ENCODE measurements at places on chromosomes 5 and 9.

- no peak for DNase-seq
These were observed 57.4 kb downstream of the LHFPL2 start for GRCh38 chr5:78591138-78591612.

DNA sequence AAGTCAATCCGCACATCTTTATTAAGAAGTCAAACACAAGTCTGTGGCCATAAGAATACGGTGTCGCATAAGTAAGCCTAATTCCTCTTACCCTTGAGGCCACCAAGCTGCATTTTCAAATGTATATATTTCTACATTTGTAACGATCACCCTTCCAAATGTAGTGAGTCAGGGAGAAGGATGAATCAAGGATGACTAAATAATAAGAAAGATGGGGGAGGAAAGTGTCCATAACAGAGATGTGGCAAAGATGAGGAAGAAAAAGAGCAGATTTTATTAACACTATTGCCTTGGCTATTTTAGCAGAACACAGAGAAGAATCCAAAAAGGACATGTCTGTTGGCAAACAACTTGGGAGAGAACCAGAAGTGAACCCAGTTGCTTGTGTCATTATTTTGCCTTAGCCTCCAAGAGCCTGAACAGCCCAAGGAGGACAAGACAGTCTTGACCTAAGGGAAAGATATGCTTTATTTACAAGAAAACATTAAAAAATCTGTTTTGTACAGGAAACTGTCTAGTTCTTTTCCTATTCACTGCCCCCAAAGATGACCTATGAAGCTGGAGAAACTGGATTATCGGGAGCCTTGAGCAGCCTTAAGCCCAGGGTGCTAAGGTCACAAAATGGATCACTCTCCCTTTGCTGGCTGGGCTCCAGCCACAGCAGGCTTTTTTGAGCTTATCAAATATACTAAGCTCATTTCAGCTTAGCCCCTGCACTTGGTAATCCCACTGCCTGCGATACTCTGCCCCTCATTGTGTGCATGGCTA is 101.5 kb downstream of the PLCXD3 start:
- DNase-seq, result no peak

DNA sequence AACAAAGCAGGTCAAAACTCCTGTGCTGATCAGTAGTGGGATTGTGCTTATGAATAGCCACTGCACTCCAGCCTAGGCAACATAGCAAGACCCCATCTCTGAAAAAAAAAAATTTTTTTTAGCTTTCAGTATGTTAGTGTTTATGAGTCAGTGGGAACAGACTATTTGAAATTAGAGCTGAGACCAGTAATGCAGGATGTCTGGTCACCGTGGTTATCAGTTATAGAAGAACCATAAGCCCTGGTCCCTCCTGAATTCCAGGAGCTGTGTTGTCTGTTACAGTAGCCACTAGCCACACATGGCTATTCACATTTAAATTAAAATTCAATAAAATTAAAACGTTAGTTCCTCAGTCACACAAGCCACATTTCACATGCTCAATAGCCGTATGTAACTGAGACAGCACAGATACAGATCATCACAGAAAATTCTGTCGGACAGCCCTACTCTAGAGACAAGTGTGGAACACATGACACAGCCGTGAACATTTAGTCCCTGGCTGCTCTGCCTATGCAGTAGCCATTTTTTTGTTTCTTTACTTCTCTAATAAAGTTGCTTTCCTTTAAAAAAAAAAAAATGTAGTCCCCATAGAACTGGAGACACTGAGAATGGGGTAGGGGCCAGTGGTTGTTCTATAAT is 96.1 kb upstream of the SAP30L start:
- DNase-seq, result no peak

GRCh38 chr5:88058625-88059024 is 210.0 kb downstream of the TMEM161B start:
- DNase-seq, result no peak

GRCh38 chr5:107805166-107805565 is 134.4 kb upstream of the EFNA5 start:
- no peak for DNase-seq
